ENCODE measurements at places on chromosomes 16 and 17.

GRCh38 chr17:5826384-5826783, 242.1 kb upstream of the NLRP1 start:
- no peak for DNase-seq

GRCh38 chr17:7380855-7381683, at the start of gene TNK1:
TNK1 (plus strand) TSS chr17:7381089; CDS start chr17:7382927, 1,838 bp downstream.
- DNase-seq, result no peak

- DNase-seq, result no peak
These were observed 19.7 kb downstream of the WFDC1 start for GRCh38 chr16:84314373-84314772.

DNA sequence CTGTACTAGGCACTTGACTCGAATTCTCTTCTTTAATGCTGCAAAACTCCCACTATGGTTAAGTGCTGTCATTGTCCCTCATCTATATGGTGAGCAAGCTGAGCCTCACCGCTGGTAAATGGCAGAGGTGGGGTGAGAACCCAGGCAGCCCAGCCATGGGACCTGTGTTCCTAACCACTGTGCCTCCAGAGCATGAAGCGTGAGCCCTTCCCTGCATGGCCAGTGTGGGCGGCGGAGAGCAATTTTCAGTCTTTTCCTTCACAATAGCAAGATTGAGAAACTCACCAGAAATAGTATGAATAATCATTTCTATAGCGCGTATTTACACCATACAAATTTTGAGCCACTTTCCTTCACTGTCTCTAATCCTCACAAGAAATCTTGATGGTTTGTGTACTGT, 9.2 kb downstream of the BFAR start:
- no peak for DNase-seq

- DNase-seq, result no peak
These were observed 4.2 kb downstream of the CORO6 start for GRCh38 chr17:29618272-29619065.

GRCh38 chr16:30054959-30055553, 10.5 kb upstream of the ALDOA start:
- no peak for DNase-seq

DNA sequence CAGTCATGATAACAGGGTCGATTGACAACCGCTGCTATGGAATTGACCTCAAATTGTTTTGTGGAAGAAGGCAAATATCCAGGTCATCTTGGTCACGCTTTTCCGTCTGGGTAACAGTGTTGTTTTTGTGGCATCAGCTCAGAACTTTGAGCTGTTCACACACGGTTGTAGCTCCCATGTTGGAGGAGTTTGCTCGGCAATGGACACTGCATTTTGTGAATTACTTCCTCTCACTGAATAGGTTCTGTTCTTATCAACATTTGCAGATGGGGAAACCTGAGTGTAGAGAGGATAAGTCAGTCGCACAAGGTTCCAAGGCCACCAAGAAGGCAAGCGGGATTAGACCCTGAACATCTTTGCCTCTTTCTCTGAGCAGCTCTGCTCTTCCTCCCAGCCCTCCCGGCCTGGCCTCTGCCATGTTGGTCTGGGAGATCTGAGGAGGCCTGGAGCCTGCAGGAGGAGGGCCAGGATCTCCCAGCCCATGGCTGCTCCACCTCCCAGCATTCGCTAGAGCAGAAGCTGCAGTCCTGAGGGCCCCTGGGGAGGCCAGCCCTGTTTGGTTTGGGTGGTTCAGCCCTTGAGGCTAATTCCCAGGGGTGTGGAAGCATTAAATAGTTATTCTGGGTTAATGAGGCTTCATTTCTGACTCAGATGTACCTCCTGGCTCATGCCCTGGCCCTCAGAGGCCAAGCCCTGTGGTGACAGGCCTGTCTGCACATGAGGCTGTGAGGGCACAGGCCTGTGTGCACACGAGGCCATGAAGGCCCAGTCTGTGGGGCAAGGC, 154.1 kb upstream of the PLCG2 start:
- DNase-seq, result no peak

- no peak for DNase-seq
These were observed 61.0 kb upstream of the ELAC2 start for GRCh38 chr17:13078591-13079385.

- no peak for DNase-seq
These were observed 49.8 kb upstream of the XYLT1 start for GRCh38 chr16:17520561-17520960.
